ENCODE measurements at places on chromosomes 7 and 10. TPM values are rescaled to one million over a fixed set of nuclear protein-coding genes. Genes with fewer than 3 reads are reported as not detected.

PRKAR1B gene
- total RNA-seq: 14.7 TPM

AFAP1L2 gene
- 28.1 TPM for total RNA-seq

IGFBP1 gene
- not detected for total RNA-seq

CAMK1D gene
- total RNA-seq: 27.4 TPM

C10orf143 gene
- total RNA-seq: 0.73 TPM

AKR1C4 gene
- total RNA-seq: not detected

LEP gene
- not detected for total RNA-seq

MMRN2 gene
- 0.27 TPM for total RNA-seq

C10orf62 gene
- not detected for total RNA-seq

- no peak overlapping the region for H3K4me3 ChIP-seq
- H3K27me3 ChIP-seq: no peaks in the 10 kb centered on the region
- no peak overlapping the region for H3K27ac ChIP-seq
- DNase-seq: no peak
Measured at GRCh38 chr10:114142018-114142417, 32.0 kb downstream of the CCDC186 start.

DNA sequence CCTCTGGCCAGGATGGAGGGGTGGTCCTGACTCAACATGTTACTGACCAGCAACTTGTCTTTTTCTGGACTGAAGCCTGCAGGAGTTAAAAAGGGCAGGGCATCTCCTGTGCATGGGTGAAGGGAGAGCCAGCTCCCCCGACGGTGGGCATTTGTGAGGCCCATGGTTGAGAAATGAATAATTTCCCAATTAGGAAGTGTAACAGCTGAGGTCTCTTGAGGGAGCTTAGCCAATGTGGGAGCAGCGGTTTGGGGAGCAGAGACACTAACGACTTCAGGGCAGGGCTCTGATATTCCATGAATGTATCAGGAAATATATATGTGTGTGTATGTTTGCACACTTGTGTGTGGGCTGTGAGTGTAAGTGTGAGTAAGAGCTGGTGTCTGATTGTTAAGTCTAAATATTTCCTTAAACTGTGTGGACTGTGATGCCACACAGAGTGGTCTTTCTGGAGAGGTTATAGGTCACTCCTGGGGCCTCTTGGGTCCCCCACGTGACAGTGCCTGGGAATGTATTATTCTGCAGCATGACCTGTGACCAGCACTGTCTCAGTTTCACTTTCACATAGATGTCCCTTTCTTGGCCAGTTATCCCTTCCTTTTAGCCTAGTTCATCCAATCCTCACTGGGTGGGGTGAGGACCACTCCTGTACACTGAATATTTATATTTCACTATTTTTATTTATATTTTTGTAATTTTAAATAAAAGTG is 6.0 kb downstream of the PLAU start:
- peaks cover 26% of the 10 kb centered on the region for H3K36me3 ChIP-seq
- H3K27me3 ChIP-seq: no peaks in the 10 kb centered on the region
- H3K27ac ChIP-seq: no peak overlapping the region
- DNase-seq: no peak
- H3K4me3 ChIP-seq: no peak overlapping the region

DNA sequence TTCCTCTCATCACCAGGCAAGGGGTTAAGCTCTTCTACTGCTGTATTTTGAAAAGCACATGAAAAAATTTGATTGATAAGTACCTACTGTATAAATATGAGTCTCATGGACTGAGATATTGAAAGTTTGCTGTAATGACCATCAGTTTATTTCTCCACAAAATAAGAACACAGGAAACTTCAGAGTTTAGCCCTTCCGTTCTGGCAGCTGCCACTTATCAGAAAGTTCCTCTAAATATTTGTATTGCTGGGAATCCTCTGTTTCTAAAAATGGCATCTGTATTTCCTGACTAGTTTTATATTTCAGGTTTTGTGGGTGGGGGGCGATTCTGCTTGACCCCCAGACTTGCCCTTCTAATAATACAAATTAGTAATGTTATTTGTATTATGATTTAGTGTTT is 92.0 kb downstream of the LYZL2 start:
- no peak overlapping the region for H3K4me3 ChIP-seq
- no peaks in the 10 kb centered on the region for H3K27me3 ChIP-seq
- no peak overlapping the region for H3K27ac ChIP-seq
- DNase-seq: no peak
- no peaks in the 10 kb centered on the region for H3K36me3 ChIP-seq
- H3K4me1 ChIP-seq: no peaks in the 10 kb centered on the region

DNA sequence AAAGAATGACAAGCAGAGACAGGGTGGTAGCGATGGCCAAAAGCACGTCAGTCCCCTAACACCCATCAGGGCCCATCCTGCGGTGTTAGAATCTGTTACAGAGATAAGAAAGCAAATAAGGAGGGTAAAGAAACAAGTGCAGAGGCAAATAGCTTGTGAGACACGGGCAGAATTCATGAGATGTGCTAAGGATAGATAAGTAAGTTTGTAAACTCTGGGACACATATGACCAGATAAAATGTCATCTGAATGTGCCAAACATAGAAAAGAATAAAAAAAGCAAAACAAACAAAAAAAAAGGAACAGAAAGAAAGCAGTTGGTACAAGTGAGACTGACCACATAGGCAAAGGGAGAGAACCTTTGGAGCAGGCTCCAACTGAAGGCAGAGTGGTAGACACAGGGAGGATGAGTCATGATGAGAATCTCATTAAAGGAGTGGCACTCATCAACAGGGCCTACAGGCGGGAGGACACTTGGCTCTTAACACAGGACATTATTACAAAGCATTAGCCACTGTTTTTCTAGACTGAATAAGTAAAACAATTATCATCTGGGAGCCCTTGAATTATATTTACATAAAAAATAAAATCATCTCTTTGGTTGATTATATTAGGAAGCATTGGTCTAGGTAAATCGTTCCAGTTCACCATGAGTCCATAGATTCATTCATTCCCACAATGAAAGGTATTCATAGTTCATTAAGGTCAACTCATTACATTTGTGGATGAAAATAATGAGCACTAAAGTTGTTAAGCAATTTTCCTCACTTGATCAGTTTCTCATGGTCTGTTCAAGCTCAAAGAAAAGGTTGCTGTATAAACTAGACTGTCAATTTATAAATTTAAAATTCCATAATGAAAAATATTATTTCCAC is 21.5 kb upstream of the EPHB6 start:
- no peaks in the 10 kb centered on the region for H3K27me3 ChIP-seq
- H3K4me1 ChIP-seq: no peaks in the 10 kb centered on the region
- DNase-seq: no peak
- no peak overlapping the region for H3K27ac ChIP-seq
- no peaks in the 10 kb centered on the region for H3K36me3 ChIP-seq

- peak overlapping the region; percentile 57 for H3K27ac ChIP-seq
Measured at GRCh38 chr10:78337016-78337415, 303.4 kb downstream of the RPS24 start.

DNA sequence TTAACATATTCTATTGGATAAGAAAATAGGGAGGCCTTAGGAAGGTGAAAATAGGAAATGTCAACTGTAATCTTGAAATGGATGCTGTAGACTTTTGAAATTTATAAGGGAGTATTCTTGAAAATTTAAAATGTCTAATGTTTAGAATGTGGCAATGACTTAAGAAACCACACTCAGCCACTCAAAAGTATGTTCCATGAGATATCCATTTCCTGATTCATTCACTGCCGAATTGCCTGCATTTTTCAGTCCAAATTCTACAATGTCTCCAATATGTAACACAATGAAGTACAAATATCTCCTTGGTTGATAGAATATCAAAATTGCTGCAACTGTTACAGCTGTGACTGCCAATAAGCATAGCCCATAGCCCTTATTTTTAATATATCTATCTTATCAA is 25.9 kb downstream of the PRKG1 start:
- no peaks in the 10 kb centered on the region for H3K27me3 ChIP-seq
- no peak overlapping the region for H3K4me3 ChIP-seq
- no peak for DNase-seq
- H3K27ac ChIP-seq: no peak overlapping the region
- no peaks in the 10 kb centered on the region for H3K4me1 ChIP-seq

GRCh38 chr7:138125119-138125518 is 48.9 kb downstream of the AKR1D1 start:
- H3K27ac ChIP-seq: peak overlapping the region; percentile 64
- peak; percentile 17 for DNase-seq
- no peaks in the 10 kb centered on the region for H3K27me3 ChIP-seq
- no peaks in the 10 kb centered on the region for H3K36me3 ChIP-seq
- no peak overlapping the region for H3K4me3 ChIP-seq
- H3K4me1 ChIP-seq: peaks cover 18% of the 10 kb centered on the region

- H3K4me1 ChIP-seq: peaks cover 14% of the 10 kb centered on the region
- no peak overlapping the region for H3K4me3 ChIP-seq
- peak; percentile 89 for DNase-seq
Measured at GRCh38 chr10:62437696-62438095, 63.5 kb downstream of the ZNF365 start.

GRCh38 chr10:29243750-29244149 is 45.1 kb upstream of the LYZL1 start:
- no peaks in the 10 kb centered on the region for H3K4me1 ChIP-seq
- DNase-seq: no peak
- H3K27ac ChIP-seq: no peak overlapping the region
- peaks cover 6% of the 10 kb centered on the region for H3K27me3 ChIP-seq
- H3K4me3 ChIP-seq: no peak overlapping the region
- no peaks in the 10 kb centered on the region for H3K36me3 ChIP-seq

DNA sequence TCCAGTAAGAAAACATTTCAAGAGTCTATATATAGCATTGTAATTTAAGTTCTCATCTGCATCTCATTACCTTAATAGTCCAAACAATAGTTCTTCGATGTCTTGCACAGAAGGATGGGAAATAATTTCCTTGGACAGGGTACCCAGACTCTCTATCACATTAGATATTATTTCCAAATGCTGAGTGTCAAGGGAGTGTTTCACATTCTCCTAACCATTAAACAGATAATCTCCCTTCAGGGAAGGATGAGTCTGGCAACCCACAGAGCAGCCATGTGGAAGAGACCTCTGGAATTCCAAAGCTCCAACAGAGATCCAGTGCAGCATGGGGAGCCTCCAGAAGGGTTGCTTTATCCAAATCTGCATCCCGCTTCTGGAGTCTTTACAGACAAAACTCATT is 89.6 kb downstream of the FZD1 start:
- DNase-seq: no peak
- no peak overlapping the region for H3K27ac ChIP-seq
- no peaks in the 10 kb centered on the region for H3K27me3 ChIP-seq
- no peaks in the 10 kb centered on the region for H3K36me3 ChIP-seq
- peaks cover 13% of the 10 kb centered on the region for H3K4me1 ChIP-seq

DNA sequence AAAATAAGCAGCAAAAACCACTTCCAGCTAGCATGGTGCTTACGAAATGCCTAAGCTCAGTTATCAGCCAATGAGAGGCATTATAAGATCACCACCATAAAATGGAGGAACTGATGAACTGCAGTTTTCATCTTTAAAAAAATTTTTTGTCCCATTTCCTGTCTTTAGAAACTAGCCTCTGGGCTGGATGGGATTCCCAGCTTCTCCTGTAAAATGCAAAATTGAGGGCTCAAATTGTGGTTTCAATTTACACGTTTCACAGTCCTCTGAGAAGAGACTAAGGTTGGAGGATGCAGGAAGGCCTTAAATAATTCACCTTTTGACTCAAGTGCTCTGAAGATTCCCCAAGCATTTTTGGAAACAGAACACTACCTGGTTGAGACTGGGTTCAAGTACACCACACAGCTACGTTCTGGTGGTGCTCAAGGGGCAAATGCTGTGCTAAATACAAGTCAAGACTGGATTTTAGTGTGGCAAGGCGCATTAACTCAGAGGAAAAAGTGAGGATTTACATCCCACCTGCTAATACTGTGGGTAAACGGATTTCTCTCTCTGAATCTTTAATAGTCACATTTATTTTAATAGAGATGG is 951 bp downstream of the ZNF25 start:
- H3K4me3 ChIP-seq: peak overlapping the region; percentile 76
- H3K4me1 ChIP-seq: no peaks in the 10 kb centered on the region
- H3K36me3 ChIP-seq: no peaks in the 10 kb centered on the region
- no peak for DNase-seq
- H3K27ac ChIP-seq: no peak overlapping the region
- no peaks in the 10 kb centered on the region for H3K27me3 ChIP-seq

- no peak for DNase-seq
- peaks cover 20% of the 10 kb centered on the region for H3K36me3 ChIP-seq
- H3K4me1 ChIP-seq: peaks cover 9% of the 10 kb centered on the region
Measured at GRCh38 chr7:139715194-139715815, 62.5 kb downstream of the HIPK2 start.

DNA sequence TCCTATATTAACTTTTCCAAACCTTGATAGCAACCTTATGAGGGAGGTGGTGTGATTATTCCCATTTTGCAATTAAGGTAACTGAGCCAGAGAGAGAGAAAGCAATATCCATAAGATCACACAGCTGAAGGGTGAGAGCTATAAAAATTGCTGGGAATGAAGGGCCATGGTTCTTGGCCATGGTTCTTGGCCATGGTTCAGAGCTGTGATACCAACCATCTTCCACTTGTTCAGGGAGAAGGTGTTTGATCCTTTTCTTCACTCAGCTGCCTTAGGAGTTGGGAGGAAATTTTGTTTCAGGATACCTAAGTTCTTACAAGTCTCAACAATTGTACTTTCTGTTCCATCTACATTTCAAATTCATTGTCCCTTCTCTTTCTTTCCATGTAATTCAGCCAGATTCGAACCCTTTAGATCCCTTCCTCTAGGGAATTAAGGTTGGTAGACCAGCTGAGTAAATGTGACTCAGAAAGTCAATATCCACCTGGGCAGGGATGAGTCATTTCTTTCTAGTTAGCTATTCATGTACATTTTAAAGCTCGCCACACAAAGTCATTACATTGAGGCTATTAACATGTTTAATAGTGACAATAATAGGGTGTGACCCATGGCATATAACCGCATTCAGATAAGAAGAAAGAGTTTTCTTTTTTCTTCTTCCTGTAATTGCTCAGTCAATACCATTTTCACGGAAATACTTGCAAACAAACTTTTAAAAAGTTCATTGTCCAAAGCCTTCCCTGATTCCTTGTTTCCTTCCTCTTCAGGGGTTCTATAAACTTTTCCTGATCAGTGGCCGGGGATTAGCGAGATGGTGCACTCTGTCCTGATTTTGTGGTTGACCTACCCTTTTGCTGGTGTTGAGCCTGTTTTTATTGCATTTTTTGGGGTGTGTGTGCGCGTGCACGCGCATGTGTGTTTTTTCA is 143.4 kb downstream of the TCF7L2 start:
- no peaks in the 10 kb centered on the region for H3K27me3 ChIP-seq
- H3K4me1 ChIP-seq: peaks cover 12% of the 10 kb centered on the region
- peak overlapping the region; percentile 24 for H3K27ac ChIP-seq
- H3K36me3 ChIP-seq: no peaks in the 10 kb centered on the region
- DNase-seq: peak; percentile 69

GRCh38 chr7:139991911-139992310 is 70.8 kb downstream of the PARP12 start:
- no peaks in the 10 kb centered on the region for H3K36me3 ChIP-seq
- no peaks in the 10 kb centered on the region for H3K4me1 ChIP-seq
- no peak overlapping the region for H3K4me3 ChIP-seq
- no peak for DNase-seq
- H3K27me3 ChIP-seq: no peaks in the 10 kb centered on the region
- no peak overlapping the region for H3K27ac ChIP-seq
